Astrocyte of the hippocampus (primary cell): ENCODE measurements at places on chromosomes 7 and 10.

DNA sequence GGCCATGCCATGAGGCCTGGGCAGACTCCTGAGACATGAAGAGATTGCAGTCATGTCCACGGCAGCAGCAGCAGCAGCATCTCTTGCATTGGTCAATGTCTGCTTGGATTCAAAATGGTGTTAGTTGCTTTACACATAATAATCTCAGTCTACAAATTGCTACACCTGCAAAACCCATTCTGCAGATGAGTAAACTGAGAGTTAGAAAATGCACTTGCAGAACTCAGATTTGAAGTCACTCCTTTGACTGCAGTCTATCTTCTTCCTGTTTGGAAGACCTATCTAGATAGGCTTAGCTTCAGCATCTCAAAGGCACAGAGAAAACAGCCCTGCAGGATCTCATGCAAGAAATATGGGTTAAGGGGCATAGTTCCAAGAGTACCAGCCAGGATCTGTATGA is 350.3 kb downstream of the TNS3 start:
- no peak for DNase-seq

DNA sequence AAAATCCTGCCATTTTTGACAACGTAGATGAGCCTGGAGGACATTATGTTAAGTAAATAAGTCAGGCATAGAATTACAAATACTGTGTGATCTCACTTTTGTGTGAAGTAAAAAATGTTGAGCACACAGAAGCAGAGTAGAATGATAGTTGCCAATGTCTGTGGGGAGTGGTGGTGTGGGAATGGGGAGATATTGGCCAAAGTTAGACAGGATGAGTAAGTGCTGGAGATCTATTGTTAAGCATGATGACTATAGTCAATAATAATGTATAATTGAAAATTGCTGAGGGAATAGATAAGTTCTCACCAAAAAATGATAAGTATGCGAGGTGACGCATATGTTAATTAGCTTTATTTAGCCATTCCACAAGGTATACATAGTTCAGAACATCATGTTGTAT is 92.0 kb downstream of the GPR85 start:
- DNase-seq = peak; percentile 49

- DNase-seq = no peak
Measured at GRCh38 chr7:28488061-28488791, 75.9 kb downstream of the CREB5 start.

- DNase-seq = no peak
Measured at GRCh38 chr7:138267934-138268333, 191.7 kb downstream of the AKR1D1 start.
